Posterior vena cava (tissue), 2 donors: ENCODE measurements at places on chromosomes 13 and 19. TPM values are rescaled to one million over a fixed set of nuclear protein-coding genes. Genes with fewer than 3 reads are reported as not detected.
A peak's percentile ranks its signal among the peaks of the same experiment; 100 is the strongest.

POU2F2 gene
- total RNA-seq: 3.1 TPM

- no peak for DNase-seq
These were observed 688 bp downstream of the ZNF606 start for GRCh38 chr19:58001895-58002369.

GRCh38 chr13:83547043-83547442, 335.2 kb downstream of the SLITRK1 start:
- no peak for DNase-seq

GRCh38 chr19:23116802-23117571, at the start of gene ZNF730:
Gene ZNF730, plus strand, starts transcription at chr19:23117025. Its CDS starts 149 bp downstream, at chr19:23117174.
- DNase-seq: peak; percentile 80

- DNase-seq: no peak
These were observed 74.9 kb upstream of the MTIF3 start for GRCh38 chr13:27524981-27525975.

DNA sequence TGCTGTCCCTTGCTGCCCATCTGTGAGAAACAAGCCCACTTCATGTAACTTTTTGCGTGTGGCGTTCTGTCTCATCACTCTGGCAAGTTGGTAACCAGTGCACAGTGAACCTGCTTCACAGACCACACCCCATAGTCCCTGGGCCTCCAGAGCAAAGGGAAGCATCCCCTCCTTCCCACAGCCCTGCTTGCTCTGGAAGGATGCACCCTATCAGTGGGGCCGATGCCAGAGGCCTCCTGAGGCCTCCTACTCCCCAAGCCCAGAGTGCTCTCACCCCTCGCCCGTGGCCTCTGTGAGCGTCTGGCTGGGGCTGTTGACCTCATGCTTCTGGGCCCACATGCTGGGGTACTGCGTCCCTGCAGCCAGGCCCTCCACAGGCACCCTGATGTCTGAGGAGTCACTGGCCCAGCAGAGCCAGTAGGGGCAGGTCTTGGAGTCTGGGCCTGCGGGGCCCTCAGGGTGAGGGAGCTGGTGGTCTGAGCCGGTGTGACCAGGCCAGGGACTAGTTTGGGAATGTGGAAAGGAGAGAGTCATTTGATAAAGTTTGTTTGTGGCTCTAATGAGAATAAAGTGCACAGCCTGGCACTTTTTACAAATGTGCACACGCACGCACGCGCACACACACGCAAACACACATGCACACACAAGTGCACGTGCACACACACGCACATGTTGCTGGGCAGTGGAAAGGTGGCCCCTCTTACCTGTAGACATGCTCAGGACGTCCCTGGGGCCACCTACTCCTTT, 5.1 kb downstream of the TMEM86B start:
- no peak for DNase-seq

- no peak for DNase-seq
These were observed 28.7 kb upstream of the KCTD15 start for GRCh38 chr19:33767898-33768413.

DNA sequence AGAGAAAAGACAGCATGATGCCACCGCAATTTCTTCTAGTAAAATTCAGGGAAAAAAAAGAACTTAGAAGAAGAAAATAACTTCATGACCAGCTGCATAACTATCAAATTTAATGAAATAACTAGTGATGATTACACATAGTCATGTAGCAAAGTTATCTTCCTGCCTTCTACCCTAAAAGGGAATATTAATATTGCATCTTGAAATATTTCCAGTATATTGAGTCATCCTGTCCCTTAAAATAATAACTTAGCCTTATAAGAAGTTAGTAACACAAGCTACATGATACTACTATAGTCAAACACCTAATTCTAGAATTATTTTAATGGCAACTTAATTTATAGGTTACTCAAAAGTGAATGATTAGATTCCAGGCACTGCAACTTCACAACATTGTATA, 289.2 kb downstream of the KLF12 start:
- no peak for DNase-seq
